ENCODE measurements at places on chromosomes 2 and 18.

DNA sequence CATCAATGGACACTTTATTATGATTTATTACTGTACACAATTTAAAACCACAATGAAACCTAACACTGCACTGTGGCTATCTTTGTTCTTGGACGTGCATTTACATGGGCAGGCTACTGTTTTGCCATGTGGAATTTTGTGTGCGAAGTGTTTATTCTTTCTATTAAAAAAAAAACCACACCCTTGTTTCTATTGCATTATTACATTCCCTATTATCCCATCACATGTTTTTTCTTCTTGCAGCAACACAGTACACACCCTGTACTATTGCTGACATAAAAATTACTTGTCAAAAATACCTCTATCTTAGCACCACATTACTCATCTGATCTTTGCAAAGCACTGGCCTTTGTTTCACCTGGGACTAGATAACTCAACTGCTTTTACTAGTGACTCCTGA, 1.5 kb downstream of the RNF152 start:
- no peak for DNase-seq

GRCh38 chr2:66443979-66444861, 9.3 kb downstream of the MEIS1 start:
- DNase-seq = no peak

- no peak for DNase-seq
These were observed 96.3 kb upstream of the TANK start for GRCh38 chr2:161063946-161064306.

- peak; percentile 24 for DNase-seq
These were observed 1375.4 kb upstream of the CELF4 start for GRCh38 chr18:38940863-38941531.

DNA sequence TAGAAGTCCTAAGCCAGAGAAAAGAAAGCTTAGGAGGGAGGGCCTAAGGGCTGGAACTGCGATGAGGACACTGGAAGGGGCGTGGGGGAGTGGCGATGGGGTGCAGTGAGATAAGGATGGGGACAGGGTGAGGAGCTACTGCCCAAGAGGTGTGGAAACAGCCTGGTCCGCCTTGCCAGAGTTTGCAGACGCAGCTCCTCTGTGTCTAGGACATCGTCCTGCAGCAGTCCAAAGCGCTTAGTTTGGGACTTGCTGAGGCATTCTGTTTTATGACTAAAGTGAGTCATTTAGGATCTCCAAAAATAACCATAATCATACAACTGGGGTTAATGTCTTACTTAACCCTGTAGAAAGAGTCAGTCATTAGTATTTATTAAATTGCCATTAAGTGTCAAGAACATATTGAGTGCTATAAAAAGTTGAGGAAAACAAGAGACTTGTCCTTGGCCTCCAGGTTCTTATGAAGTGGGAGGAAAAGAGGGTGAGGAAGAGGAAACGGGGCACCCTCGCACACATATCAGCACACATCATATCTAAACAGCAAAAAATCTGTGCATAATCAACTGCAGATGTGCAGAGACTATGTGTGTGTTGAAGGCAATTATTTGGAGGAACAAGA, 74.8 kb downstream of the CDK15 start:
- DNase-seq = no peak

- DNase-seq = peak; percentile 61
These were observed 3.2 kb downstream of the UBXN4 start for GRCh38 chr2:135744760-135745314.

DNA sequence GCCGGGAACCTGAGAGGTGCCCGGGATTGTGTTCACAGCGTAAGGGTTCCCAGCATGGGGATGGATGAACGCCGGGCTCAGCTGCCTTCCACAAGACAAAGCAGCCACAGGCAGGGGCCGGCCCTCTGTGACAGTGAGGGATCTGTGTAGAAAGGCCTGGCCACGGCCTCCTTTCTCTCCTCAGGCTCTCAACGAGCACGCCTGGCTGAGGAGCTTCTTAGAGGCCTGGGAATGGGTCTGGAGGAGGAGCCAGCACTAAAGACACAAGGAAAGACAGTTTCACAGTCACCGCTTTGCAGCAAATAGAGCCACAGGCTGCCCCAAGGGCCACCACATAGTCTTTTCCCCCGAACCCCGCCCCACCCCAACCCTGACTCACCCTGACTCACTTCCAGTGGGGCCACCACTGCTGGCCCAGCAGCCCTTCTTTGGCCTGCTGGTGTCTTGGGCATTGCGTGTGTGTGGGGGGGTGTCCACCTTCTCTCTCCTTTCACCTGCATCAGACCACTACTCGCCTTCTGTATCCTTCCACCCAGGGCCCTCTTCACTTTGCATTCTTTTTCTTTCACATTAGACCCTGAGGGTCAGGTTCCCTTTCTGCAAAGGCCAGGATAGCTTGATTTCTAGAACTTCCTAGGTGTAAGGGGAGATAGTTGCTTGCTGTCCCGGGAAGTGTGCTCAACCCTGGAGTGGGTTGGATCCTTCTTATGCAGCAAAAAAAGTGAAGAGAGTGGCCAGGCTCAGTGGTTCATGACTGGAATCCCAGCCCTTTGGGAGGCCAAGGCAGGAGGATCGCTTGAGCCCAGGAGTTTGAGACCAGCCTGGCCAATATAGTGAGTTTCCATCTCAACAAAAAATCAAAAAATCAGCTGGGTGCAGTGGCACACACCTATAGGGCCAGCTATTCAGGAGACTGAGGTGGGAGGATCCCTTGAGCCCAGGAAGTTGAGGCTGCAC, 19.3 kb upstream of the HPCAL1 start:
- DNase-seq = peak; percentile 86

DNA sequence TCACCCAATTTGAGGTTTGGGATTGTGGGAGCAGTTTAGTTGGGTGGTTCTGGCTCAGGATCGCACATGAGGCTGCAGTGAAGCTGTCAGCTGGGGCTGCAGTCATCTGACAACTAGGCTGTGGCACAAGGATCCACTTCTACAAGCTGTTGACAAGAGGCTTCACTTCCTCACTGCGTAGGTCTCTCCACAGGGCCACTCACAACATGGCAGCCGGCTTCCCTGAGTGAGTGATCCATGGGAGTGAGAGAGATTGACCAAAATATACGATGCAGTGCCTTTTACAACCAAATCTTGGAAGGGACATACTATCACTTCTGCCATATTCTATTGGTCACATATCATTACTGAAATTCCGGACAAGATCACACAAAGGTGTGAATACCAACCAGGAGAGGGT, 187.5 kb downstream of the DLGAP1 start:
- DNase-seq = no peak

GRCh38 chr2:133674433-133675331, 106.4 kb upstream of the NCKAP5 start:
- no peak for DNase-seq

DNA sequence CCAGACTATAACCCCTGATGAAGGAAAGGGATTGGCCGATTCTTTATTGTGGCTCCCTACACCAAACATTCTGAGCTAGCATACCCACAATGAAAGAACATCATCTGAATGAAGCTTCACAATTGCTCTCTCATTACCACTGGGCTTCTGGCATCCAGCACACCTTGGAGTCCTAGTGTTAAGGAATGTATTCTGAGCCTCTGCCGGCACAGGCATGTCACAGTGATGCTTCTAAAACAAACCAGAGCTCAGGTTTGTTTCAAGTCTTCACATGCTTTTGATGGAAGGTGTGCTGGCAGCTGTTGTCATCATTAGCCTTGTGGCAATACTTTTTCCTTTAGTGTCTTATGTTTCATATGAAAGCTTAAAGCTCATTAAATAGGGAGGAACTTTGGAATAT, 76.3 kb upstream of the RBBP8 start:
- DNase-seq = no peak

DNA sequence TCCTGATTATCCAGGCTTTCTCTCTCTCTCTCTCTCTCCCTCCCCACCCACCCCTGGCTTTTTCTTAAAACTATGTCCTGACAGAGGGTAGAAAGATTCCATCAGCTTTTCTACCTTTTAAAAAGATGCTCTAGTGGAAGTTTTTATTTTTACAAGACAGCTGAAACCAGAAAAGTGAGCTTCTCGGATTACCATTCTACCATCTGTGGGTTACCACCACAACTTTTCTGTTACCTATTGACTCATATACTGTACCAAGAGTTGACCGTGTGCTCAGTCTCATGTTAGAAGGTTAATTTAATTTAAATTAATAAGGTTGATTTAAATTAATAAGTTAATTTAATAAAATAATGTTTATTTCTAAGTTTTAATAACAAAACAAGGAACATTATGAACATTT, 137.6 kb downstream of the UPP2 start:
- DNase-seq = no peak

GRCh38 chr2:212945526-212945925, 205.9 kb downstream of the IKZF2 start:
- no peak for DNase-seq

DNA sequence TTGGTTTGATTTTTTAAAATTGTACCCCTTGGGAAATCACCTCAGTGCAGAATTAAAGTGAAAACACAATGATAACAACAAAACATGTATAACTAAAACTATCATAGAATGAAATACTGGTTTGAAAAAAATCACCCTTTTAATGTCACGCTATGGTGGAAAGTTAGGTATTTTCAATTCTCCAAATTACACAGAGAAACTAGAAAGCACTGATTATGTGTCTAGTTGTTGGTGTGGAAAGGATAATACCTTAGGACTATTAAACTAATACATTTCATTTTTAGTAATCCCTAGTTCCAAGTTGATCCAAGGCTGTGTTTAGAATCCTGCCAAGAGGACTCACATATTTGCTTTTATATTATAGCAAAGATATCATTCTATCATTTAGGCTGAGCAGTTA, 71.2 kb downstream of the NUP35 start:
- no peak for DNase-seq

DNA sequence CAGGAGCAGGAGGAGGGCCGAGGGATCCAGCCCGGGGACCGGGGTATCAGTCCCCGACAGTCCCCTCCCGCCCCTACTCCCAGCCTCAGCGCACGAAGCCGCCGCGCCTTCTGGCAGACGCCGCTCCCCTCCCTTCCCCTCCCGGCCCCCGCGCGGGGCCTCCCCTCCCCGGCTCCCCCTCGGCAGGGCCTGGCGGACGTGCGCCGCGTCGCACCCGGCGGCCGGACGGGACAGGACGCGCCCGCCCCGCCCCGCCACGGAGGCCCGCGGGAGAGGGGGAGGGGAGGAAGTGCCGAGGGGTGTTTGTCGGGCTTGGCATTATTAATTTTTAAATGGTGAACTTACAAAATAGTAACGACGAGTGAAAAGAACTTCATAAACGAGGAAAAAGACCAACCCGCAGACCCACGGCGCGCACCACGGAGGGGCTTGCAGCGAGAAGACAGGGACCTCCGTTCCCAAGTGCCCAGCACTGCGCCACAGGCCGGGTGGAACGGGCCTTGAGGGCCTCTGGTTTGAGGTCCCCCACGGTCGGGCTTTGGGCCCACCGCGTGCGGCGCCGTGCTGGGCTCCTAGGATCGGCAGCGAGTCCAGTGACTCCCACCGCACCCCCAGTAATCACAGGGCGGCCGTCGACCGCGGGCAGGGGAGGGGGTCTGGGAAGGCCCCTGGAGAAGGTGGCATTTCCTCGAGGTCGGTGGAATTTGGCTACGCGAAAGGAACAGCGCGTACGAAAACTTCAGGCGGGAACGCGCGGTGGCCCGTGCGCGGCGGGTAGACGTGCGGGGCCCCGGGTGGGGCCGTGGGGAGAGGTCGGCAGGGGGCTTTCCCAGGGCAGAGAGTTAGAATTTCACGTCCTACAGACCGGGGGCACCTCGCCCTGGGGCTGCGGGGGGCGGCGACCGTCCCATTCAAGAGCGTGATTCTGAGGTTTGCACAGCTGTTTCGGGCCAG, 954 bp upstream of the CTDSP1 start:
- DNase-seq = peak; percentile 72

- no peak for DNase-seq
These were observed 17.8 kb upstream of the MATN3 start for GRCh38 chr2:20030224-20030623.

GRCh38 chr2:104388296-104388695, 465.6 kb upstream of the POU3F3 start:
- DNase-seq = no peak

DNA sequence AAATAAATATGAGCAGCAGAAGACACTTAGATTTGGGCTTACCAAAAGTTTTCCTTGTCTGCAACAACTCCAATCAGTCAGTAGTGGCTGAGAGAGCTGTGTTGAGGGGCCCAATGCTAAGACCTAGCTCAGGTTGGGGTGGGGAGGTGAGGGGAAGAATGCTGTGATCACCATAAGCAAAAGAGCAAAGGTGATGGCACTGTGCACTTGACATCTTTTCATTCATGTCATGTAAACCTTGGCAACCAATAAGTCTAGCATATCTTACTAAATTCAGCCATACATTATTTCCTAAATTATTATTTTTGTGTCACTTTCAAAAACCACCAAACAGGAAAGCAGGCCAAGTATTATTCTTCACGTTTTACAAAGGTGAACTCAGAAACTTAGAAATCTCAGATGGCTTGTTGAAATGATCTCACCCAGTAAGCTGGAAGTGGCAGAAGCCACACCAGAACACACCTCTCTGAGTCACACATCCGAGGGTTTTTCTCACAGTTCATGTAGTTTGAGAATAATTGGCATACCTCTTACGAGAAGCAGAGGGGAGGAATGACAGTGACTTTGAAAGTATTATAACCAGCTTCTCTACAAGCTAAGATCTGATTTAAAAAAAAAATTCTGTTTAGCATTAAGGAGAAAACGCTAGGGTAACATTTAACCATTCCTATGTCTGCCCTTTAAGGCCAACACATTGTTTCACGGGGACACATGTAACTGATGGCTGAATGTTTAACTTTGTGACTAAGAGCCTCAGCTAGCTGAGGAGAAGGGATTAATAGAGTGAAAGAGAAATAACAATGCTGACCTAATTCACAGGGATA, 43.3 kb upstream of the SETBP1 start:
- DNase-seq = no peak

GRCh38 chr2:204152616-204153015, 216.1 kb downstream of the ICOS start:
- no peak for DNase-seq

DNA sequence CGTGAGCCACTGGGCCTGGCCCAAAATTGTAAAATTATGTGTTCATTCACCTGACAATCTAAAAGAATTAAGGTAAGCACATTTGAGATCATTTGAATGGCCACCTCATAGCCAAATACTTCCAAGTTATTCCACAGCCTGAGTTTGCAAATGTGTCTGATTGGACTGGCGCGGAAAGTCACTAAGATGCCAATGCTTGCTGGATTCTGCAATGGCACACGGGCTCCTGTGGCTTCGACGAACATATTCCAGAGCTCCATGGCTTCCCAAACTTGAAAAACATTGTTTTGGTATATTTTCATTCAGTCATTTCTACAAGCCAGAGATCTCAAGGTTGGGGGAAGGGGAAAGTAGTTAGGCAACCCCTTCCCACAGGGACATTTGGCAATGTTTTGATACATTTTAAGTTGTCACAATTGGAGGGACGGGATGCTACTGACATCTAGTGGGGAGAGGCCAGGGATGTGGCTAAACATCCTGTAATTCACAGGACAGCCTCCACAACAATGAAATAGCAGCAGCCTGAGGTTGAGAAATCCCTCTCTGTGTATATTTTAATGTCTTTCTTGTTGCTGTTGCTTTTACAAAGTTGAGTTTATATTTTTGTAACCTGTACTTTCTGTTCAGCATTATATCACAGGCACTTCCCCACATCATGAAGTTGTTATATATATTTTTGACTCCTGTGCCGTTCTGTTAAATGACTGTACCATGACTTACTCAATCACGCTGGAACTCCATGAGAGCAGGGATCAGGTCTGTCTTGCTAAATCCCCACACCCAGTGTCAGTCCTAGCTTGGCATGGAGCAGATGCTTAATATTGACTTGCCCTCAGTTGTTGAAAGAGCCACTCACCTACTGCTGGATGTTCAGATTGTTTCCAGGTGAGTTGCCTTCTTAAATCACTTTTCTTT, 56.9 kb downstream of the COL4A4 start:
- peak; percentile 80 for DNase-seq

Data from HT-29 (cell line).